ENCODE measurements at places on chromosomes 3 and 15.

- peak; percentile 20 for DNase-seq
Measured at GRCh38 chr15:56732135-56732885, 999 bp downstream of the ZNF280D start.

DNA sequence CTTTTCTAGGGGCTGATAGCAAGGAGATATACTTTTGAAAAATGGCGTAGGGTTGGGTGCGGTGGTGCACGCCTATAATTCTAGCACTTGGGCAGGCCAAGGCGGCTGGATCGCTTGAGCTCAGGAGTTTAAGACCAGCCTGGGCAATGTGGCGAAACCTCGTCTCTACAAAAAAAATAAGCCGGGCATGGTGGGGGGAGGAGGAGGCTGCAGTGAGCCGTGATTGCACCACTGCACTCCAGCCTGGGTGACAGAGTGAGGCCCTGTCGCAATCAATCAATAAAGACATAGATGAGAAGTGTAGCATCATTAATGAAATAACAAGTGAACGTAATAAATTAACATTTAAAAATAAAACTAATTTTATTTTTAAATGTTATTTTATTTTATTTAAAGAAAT, 134.6 kb downstream of the SLCO3A1 start:
- DNase-seq, result no peak

- no peak for DNase-seq
Measured at GRCh38 chr3:25453619-25454004, 25.5 kb downstream of the RARB start.

DNA sequence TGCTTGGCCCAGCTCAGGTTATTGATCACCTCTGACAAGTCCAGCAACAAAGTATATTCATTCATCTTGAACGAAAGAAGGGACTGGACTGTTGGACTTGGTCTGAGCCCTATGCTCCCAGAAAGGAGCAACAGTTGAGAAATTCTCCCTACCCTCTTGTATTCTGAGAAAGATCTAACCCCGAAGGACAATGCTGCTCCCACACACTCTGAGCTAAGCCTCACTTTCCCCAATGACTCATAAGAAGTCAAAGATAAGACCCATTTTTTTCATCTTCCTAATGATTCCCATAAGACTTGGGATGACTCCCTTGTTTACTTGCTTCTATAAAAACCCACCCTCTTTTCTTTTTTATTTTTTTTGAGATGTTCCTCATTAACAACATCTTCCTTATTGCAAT, 549.4 kb upstream of the MDFIC2 start:
- peak; percentile 52 for DNase-seq

DNA sequence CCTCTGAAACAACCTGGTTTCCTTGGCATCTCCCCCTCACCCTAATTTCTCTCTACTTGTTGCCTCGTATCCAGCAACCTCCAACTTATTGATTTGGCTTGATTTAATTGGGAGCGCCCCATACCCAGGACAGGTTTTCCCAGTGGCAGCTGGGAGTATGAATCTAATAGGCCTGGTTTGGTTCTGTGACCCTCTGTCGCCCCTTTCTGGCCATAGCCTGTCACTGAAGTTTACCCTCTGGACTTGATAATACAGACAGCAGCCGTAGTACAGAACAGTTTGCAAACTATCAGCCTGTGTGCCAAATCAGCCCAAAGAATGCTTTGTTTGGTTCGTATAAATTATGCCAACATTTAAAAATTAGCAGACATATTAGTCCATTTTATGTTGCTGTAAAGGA, 525.1 kb upstream of the GOLIM4 start:
- DNase-seq, result no peak

- DNase-seq, result no peak
Measured at GRCh38 chr15:65963911-65964482, 94.7 kb downstream of the RAB11A start.

DNA sequence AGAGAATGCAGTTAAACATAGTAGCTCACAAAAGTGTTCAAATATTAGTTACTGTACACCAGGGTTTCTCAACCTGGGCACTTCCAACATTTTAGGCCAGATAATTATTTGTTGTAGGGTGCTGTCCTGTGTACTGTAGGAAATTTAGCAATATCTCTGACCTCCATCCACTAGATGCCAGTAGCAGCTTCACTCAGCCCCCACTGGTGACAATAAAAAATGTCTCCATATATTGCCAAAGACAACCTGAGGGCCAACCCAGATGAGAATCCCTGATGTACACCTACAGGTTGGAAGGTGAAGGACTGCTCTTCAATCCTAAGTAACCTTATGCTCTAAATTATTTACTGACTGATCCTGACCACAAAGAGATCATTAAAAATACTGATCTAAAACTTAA, 32.5 kb downstream of the DCUN1D1 start:
- DNase-seq, result no peak

DNA sequence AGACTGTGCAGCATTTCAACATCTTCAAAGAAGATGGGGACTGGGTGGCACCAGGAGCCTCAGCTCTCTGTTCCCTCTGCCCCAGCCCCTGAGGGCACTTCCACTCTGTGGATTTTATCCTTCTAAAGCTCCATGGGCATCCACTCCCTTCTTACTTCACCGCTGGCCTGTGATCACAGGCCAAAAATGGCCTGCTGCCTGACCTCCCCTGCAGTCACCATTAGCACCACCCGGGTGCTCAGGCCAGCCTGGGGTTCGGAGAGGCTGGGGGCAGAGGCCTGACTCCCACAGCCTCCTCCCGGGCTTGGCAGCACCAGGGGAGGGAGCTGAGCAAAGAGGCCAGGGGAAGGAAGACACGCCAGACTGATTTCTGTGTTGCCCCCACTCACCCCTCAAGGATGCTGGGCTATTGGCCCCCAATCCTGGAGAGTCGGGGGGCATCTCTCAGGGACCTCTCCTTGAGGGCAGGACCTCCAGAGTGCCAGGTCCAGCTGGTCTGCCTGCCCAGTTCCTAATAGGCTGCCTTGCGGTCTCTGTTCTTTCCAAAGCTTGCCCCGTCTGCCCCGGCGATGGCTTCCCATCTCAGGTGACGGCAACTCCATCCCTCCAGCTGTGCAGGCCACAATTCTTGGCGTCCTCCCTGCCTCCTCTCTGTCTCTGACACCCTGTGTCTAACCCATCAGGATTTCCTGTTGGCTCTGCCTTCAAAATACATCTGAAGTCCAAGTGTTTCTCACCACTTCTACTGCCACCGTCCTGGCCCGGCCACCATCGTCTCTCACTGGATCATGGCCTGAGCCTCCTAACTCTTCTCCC, 67.1 kb downstream of the EXOG start:
- no peak for DNase-seq

Measured in HFFc6 (cell line).